Stimulated activated naive B cell treated with anti-CD40 and anti-IgM and Interleukin-4, amounts not matched to agents 10 μg/mL and 1 μg/mL and 100 μg/mL, for 72 hours (primary cell): ENCODE measurements at places on chromosomes 5 and 9.
A peak's percentile ranks its signal among the peaks of the same experiment; 100 is the strongest.

- DNase-seq = no peak
These were observed 78.1 kb downstream of the CEMIP2 start for GRCh38 chr9:71690063-71690688.

DNA sequence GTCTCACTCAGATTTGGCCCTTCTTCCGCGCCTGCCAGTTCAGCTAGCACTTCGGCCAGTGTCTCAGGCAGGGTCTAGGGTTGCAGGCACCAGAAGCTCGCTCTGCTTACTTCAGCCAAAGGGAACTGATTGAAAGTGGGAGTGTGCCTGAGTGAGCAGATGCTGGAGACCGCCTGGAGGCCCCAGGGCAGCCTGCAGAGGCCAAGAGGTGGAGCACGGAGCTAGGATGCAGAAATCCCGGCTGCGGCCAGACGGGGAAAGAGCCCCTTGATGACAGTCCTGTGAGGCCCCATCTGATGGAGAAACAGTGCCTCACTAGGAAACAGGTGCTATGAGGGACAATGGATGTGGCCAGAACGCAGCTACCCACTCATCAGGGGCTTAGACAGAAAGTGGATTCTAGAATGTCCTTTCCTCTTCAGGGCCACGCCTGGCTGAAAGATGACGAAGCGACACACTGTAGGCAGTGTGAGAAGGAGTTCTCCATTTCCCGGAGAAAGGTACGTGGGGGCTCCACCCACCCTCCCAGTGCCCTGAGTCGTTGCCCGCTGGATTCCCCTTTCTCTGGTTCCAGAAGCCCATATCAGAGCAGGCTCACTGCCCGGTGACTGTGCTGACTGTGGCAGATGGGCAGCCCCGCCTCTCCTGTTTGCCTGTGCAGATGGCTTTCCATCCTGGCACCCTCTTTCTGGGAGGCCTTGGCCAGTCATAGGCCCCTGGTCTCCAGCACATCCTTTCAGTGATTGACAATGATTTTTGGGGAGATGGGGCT, 16.1 kb downstream of the HNRNPH1 start:
- no peak for DNase-seq

DNA sequence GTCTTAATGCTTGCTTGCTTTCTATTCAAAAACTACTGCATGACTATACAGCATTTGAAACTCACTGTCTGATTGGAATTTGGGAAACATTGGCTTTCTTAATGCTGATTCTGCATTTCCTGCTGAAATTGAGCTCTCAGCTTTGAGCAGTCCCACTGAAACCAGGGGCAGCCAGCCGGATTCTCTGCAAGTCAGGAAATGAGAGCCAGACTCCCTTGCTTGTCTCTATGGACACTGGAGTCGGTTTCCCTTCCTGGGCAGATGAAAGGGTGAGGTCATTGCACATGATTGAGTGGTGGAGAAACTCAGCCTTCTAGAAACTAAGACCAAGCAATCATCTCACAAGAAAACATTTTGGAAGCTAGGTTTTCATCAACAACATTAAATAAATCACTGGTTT, 119.7 kb upstream of the SPATA31C2 start:
- no peak for DNase-seq

GRCh38 chr5:139565411-139566305, 4.5 kb downstream of the UBE2D2 start:
- peak; percentile 48 for DNase-seq

DNA sequence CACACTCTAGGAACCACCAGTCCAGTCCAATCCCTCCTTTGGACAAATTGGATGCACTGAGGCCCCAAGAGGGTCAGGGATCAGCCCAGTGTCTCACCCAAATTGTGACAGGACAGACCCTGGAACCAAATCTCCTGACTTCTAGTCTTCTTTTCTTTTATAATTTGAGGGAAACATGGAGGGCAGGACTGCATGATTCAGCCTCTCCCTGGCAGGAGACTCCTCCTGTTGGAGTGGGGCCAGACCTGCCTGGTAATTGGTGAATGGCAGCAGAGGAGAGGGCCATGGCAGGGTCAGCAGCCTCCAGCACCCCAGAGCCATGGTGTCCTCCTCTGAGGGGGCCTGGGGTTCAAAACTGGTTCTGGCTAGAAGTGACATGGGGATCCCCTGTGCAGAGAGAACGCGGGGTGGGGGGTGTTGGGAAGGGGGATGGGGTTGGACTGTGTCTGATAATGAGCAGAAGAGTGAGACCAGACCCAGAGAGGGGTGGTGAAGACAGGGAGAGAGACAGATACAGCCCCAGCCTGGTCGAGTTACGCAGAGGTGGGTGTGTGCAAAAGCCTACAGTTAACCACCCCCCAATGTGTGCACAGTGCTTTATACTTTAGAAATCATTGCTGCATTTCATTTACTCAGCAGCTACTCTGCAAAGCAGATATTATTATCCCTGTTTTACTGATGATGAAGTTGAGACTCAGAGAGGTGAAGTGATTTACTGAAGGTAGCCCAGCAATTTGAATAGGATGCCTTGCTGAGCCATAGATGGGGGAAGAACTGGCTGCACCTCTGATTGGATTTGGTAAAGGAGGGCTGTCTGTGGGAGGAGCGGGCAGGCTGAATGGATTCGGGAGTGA, 3.8 kb upstream of the SYNPO start:
- no peak for DNase-seq

DNA sequence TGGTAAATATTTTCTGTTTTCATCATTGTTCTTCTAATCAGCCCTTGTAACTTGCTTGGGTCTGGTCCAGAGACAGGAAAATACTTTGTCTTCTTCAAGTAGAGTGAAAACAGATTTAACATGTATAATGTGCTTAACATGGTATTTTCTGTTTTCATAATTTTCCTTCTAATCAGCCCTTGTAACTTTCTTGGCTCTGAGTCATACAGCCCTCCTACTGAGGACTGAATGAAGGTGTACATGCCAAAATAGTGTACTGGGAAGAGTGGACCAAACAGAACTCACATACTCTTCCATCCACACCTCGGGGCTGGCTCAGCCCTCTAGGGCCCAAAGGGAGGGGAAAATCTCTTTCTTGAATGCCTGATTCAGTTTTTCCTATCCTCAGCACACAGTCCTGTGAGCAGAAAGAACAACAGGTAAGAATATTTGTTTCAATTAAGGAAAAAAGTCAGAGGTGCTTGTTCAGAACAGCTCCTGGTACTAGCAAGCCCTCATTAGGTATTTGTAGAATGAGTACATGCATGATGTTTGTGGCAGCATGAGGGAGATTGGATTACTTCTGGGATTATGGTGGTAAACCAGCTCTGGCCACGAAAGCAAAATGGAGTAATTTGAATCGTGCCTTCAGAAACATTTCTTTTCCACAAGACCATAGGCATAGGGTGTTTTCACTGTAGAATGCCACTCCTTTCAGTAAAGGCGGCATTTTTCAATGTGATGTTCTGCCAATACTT, 24.2 kb upstream of the MACIR start:
- no peak for DNase-seq
